ENCODE measurements at places on chromosomes 5 and 9. TPM values are rescaled to one million over a fixed set of nuclear protein-coding genes. Genes with fewer than 3 reads are reported as not detected.

The MEF2C gene
- polyA plus RNA-seq, result 12.7 TPM

The LRRTM2 gene
- polyA plus RNA-seq, result not detected

The KIF12 gene
- 20.0 TPM for polyA plus RNA-seq

The AJM1 gene
- polyA plus RNA-seq, result 0.46 TPM

The PCDHB12 gene
- 0.19 TPM for polyA plus RNA-seq

The URM1 gene
- 49.7 TPM for polyA plus RNA-seq

The PCDHA9 gene
- polyA plus RNA-seq, result not detected

The KIF4B gene
- polyA plus RNA-seq, result not detected

The DNAJA1 gene
- 87.4 TPM for polyA plus RNA-seq

The ACOT12 gene
- not detected for polyA plus RNA-seq

The FRRS1L gene
- 0.12 TPM for polyA plus RNA-seq

The CCDC183 gene
- polyA plus RNA-seq, result 1.9 TPM

The CDH10 gene
- not detected for polyA plus RNA-seq

The SLC22A5 gene
- 2.1 TPM for polyA plus RNA-seq

The SLC6A7 gene
- not detected for polyA plus RNA-seq

The PCDHA12 gene
- 0.05 TPM for polyA plus RNA-seq

The SLC6A18 gene
- polyA plus RNA-seq, result not detected

The PRR7 gene
- polyA plus RNA-seq, result 1.5 TPM

The PKD2L2 gene
- polyA plus RNA-seq, result not detected

The PPP1R26 gene
- 6.8 TPM for polyA plus RNA-seq

The RASEF gene
- 3.9 TPM for polyA plus RNA-seq

The SPATA31C1 gene
- not detected for polyA plus RNA-seq

The SLC36A2 gene
- not detected for polyA plus RNA-seq

The NCBP1 gene
- 6.3 TPM for polyA plus RNA-seq

The LOX gene
- polyA plus RNA-seq, result 1.1 TPM

The TEX53 gene
- polyA plus RNA-seq, result not detected

All from stomach (tissue), 19 donors.